ENCODE measurements at places on chromosomes 6 and 20.

DNA sequence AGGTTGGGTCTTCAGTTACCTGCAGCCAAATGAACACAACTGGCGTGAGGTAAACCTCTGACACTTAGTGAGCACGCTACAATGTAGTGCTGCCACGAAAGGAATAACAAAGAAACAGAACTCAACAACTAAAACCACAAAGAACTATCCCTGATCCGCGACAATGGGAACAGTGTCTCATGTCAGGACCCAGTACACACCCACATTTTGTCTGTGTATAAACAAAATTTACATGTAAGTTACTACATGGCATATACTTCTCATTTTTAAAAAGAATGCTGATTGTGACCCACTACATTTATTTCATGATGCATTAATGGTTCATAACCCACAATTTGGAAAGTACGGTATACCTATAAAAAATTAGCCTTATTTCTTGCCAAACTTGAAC is 14.1 kb downstream of the FKBP1A start:
- DNase-seq, result no peak

- no peak for DNase-seq
These were observed 42.0 kb upstream of the KIF16B start for GRCh38 chr20:16615199-16615598.

- DNase-seq, result peak; percentile 20
These were observed 148.3 kb upstream of the RPS6KA2 start for GRCh38 chr6:166775180-166775922.

GRCh38 chr6:118746145-118746824 is 94.9 kb upstream of the CEP85L start:
- DNase-seq, result no peak

DNA sequence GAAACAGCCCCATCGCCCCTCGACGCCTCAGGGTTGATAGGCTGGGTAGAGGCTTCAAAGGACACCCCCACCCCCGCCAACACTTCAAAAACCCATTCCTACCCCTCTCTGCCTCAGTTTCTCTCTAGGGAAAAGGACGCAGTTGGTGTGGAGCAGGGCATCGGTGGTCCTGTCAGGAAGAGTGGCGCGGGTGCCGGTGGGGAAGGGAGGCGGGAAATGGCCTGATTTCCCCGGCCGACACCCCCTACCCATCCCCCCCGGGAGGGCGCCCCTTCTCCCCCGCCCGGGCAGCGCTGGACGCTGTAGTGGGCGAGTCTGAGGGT is 367 bp downstream of the NRSN2 start:
- DNase-seq, result no peak

DNA sequence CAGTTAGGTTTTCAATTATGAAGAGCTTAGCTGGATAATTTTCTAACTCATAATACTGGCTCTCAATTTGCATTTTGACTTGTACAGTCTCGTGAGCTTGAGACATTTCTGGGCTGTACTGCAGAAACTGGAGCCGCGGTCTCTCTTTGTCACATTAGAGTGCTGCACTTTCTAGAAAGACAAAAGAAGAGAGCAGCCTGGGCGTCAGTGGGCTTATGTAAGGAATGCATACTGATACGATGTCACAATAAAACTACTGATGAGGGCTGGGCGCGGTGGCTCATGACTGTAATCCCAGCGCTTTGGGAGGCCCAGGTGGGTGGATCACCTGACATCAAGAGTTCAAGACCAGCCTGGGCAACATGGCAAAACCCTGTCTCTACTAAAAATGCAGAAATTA is 120.8 kb downstream of the MOXD1 start:
- no peak for DNase-seq

DNA sequence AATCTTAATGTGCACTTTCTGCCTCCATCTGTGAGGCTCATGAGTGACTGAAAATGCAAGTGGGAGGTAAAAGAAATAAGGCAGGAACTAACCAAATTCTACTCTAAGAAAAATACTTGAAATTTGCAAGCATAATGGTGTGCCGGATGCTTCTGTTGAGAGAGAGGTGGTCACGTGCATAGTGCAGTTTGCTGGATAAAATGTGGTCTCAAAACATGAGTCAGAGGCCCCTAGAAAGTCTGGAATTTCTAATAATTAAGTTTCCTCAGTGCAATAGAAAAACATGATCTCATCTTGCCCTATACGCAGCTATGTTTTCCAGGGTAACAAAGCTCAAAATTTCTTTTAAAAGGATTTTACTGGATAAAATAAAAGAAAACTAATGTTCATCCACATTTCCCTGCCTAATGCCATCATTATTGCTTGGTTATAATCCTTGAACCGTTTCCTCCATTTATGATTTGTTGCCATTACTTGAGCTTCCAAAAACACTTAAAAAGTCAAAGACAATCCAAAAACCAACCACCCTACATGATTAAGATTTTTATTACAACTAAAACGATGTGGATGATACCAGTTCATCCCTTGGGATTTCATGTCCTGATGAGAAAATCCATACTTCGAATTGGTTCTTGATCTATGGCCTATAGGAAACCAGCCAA is 351.7 kb upstream of the ARID1B start:
- no peak for DNase-seq

DNA sequence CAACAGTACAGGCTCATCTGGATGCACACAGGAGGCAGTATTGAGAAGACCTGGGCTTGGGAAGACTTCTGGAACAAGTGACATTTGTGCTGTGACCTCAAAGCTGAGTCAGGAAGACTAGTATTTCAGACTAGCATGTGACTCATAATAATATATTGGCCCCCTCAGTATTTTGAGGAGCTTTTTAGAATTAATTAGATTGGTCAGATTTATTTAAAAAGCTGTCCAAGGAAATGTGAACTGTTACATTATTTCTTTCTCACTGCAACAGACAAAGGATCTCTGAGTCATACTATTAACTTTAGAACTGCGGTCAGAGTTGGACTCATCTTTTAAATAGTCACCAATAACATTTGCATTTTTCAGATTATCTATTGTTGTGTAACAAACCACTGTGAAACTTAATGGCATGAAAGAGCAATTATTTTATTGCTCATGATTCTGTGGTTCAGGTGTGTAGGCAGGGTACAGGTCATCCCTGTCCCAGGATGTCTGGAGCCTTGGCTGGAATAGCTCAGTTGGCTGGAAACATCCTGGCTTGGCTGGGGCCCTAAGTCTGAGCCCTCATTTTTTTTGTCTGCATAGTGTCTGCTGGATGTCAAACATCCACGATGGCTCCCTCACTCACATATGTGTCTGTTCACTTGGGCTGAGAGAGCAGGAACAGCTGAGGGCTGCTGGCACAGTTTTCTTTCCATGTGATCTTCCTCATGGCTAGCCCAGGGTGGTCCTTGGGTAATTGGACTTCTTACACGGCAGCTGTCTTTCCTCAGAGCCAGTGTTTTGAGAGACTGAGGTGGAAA is 46.9 kb downstream of the MAP3K4 start:
- DNase-seq, result no peak

DNA sequence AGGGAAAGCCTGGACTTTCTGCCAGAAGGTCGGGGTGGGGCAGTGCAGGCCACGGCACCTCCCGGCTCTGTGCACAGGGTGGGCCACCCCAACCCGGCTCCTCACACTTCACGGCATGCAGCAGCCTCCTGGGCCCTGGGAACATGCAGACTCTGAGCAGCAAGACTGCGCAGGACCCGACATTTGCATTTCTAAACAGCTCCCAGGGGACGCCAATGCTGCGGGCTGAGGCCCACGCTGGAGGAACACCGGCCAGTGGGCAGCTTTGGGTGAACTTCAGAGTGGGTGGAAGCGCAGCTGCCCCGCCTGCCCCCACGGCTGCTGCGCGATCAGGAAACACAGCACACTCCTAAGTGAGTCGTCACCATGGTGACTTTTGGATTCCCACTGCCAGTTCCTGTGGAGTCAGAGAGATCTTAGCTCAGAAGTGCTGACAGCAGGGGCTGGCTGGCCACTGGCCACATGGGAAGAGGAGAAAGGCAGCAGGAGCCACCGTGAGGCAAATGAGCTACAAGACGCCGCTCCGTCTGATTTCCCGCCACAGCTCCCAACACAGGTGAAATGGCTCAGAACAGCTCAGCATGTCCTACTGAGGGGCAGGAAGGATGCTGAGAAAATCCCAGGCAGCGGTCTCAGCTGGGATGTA is 52.1 kb downstream of the RNASET2 start:
- no peak for DNase-seq

GRCh38 chr20:58277107-58277506 is 32.4 kb upstream of the RAB22A start:
- no peak for DNase-seq

DNA sequence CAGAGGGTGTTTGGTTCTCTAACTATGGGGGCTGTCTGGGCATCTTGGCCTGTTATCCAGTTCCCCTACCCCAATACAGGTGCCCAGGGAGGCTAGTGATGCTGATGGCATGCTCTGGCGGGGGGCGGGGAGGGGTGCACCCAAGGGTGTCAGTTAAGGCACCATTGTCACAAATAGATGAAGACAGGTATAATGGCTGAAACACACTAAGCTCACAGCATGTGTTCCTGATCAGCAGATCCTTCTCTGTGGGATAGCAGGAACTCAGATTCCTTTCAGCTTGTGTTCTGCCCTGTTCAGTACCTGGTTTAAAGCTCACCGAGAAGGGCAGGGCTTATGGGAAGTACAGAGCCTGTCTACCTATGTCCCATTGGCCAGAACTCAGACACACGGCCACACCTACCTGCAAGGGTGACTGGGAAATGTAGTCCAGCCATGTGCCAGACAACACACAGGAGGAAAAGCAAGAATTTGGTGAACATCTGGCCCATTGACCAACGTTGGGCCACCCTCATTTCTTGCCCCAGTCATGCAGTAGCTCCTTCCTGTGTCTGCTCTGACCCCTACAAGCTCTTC is 3.4 kb upstream of the RSPO4 start:
- no peak for DNase-seq

DNA sequence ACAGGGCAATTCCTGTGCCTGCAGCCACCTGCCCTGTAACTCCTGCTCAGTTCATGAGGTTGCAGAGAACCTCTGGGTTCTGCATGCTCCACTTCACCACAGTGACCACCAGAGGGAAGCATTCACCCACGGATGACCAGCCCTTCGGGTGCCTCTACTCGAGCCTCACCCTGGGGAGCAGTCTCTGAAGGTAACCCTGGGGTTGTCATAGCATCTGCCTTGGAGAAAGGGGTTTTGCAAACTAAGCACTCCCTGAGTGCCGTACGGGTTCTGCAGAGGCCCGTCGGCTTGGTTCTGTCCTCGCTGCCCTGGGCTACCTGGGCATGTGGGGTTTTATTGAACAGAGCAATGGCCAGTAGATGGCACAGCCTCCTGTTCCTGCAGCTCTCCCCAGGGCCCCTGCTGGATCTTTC is 10.2 kb upstream of the CST5 start:
- DNase-seq, result peak; percentile 12

- DNase-seq, result no peak
These were observed 22.2 kb downstream of the NHLRC1 start for GRCh38 chr6:18100296-18100695.

GRCh38 chr6:6659600-6660327 is 71.2 kb downstream of the LY86 start:
- no peak for DNase-seq

DNA sequence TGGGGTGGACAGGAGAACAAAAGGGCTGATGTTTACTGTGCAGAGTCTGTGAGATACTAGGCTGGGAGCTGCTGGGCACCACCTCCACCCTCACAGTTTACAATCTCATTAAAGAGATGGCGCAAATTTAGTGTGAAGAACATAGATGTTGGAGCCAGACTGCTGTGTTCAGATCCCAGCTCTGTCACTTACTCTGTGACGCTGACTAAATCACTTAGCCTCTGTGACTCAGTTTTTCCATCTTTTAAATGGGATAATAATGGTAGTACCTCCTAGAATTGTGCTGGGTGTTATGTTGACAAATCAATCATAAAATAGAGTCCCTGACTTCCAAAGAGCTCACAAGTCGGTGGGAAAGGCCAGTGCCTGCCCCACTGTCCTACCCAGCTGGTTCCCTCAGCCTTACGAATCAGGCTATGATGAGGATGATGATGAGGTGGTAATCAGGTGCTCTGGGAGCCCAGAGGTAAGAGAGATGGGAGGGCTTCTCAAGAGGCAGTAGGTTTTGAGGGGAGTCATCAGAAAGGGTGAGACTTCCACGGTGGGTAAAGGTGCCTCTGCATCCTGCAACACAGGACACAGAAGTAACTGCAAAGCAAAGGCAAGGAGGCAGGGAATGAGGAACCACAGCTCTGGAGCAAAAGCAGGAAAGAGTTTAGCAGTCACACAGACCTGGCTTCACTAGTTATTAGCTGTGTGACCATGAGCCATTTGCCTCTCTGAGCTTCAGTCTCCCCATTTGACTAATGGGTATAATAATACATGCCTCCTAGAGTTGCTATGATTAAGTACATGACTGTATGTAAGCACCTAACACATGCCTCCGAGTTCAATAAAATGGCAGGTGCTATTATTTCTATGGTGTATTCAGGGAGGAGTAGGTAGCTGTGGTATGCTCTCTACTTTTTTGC is 8.9 kb downstream of the FYN start:
- no peak for DNase-seq

DNA sequence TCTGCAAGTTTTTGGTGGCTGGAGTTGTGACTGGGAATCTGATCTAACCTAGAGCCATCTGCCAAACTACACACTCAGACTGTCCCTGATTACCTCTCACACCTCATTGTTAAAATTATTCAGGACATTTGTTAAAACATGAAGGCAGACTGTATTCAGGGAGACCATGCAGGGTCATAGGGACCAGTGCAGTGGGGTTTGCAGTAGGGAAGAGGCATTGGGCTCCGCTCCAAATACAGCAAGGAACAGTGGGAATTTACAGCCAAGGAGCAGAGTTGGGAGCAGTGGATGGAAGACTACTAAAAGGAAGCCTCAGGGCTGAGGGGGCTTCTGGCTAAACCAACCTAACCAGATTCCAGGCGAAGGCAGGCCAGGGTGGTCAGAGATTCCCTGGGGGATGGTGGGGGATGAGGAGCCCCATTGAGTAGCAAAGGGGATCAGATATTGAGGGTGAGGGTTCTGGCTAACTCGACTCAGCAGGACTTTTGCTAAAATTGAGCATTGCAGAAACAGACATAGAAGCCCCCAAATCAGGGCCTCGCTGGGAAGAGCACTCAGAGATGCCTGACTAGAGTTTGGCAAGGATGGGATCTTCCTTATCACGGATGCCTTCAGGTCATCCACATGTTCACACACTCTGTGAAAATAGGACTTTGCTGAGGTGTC is 172.0 kb downstream of the ZDHHC14 start:
- no peak for DNase-seq
